Brain (organoid and tissue), 16 donors: ENCODE measurements at places on chromosomes 7 and 10. TPM values are rescaled to one million over a fixed set of nuclear protein-coding genes. Genes with fewer than 3 reads are reported as not detected.
A peak's percentile ranks its signal among the peaks of the same experiment; 100 is the strongest.

- DNase-seq = no peak
Observed at GRCh38 chr10:3786295-3787015, 1.4 kb upstream of the KLF6 start.

DNA sequence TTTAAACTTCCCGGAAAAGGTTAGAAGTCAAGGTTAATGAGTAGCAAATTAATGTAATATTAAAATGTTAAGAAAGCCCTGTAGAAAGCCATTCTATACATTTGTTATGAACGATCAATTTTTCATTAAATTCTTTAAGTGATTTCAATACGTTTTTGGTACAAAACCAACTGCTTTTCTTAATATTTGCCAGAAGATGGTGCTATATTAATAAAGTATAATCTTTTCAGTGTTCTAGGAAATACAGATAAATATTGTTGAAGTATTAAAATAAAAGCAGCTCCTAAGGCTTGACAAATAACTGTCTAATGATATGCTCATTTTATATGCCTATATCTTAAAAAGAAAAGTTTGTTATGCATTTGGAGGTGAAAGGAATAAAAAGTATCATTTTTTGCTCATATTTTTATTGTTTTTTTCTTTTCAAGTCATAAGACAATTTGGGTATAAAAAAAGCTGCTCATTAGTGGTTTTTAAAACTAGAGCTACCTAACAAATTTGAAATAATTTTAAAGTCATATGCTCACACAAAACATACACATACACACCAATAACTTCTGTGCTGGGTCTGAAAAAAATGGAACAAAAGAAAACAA lies 130.3 kb upstream of the POT1 start:
- DNase-seq = peak; percentile 41

DNA sequence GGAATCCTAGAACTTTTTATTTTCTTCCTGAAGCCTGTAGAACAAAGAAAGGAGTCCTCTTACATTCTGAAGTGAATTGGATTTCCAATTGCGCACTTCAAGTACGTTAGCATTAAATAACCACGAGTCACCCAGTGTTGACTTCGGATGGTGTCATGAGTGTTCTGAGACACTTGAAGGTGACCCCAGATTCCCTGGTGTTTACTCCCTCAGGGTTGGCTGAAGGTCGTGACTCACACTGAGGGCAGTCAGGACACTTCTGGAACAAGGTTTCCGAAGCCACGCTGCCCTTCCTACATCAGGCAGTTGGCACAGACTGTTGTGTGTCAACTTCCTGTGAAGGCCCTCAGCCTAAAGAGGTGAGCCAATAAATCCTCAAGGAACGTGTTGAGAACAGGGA lies 186.6 kb upstream of the CELF2 start:
- no peak for DNase-seq

- no peak for DNase-seq
Observed at GRCh38 chr10:5343092-5343491, 21.7 kb upstream of the UCN3 start.

- DNase-seq = peak; percentile 59
Observed at GRCh38 chr7:517774-518629, 1.6 kb downstream of the PDGFA start.

GRCh38 chr10:113631684-113632367 lies 32.0 kb downstream of the NRAP start:
- no peak for DNase-seq

DNA sequence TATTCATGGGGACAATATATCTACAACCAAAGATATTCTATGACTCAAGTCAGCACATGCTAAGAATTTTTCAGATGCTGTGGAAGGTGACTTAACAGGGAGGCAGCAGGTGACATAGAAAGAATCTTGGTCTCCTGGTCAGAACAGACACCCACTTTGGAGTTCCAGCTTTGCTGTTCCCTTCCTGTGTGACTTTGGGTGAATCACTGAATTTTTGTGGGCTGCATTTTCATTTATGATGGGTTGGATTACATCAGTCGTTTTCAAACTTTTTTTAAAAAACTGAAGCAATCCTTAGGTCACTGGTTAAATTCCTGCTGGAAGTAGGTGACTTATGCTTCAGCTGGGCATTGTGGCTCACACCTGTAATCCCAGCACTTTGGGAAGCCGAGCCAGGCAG lies 24.9 kb downstream of the RGR start:
- no peak for DNase-seq

GRCh38 chr7:39733881-39734632 lies 110.7 kb downstream of the RALA start:
- no peak for DNase-seq

GRCh38 chr7:28774261-28774988 lies 183.7 kb downstream of the TRIL start:
- DNase-seq = no peak

GRCh38 chr7:114921631-114922025 lies 266 bp upstream of the MDFIC start:
- peak; percentile 17 for DNase-seq

DNA sequence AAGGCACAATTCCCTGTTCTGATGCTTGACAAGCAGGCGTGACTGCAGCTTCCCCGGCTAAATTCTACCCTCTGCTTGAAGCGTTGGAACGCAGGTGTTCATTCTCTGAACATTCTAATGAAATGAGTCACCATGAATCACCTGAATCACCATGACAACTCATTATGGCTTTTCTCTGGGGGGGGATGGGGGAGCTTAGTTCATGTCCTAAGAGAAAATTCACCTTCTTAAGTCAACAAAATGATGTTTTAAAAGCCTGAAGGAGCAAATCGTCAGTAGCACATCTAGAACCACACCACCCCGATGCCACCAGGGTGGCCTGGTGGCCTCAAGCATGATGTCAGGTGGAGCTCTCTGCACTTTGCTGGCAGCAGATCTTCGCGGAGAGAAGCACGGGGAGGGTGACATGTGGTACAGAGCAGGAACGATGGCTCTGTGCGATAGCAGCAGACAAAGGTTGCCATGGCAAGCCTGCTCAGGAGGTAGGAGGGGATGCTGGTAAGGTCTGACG lies 33.7 kb downstream of the DDC start:
- peak; percentile 88 for DNase-seq

- DNase-seq = no peak
Observed at GRCh38 chr10:124550293-124551034, 88.8 kb downstream of the LHPP start.

- no peak for DNase-seq
Observed at GRCh38 chr10:92990615-92991014, 70.0 kb upstream of the CYP26C1 start.

- DNase-seq = peak; percentile 39
Observed at GRCh38 chr7:152336754-152337368, 98.9 kb downstream of the KMT2C start.

GRCh38 chr7:2201686-2202360 lies 30.9 kb downstream of the MAD1L1 start:
- DNase-seq = peak; percentile 17

DNA sequence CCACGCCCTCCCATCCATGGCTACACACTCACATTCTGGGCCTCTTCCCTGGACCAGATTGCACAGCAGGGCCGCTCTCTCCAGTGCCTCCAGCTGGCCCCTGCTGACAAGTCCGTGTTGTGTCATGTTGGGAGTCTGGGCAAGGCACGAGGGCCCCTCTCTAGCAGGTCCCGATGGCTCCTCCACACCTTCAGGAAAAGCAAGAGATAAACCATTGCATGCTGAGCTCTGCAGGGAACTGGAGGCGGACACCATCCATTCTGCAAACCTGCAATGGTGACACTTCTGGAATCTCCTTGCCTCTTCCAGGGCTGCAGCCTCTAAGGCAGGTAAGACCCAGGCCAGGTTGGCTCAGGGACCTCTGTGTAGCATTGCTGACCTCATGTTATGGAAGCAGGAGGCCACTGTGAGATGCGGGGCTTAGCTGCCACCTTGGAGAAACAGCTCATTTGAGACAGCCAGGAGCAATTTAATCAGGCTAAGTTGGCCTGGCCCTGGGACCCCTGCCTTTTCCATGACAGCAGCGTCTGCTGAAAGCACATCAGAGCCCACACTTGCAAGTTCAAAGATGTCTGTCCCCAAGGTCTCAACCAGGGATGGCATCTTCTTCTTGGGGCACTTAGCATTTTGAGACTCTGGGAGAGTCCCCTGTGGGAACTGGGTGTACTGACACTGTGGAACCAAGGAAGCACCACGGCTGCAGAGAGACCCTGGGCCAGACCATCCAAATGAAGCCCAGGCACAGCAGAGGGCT lies 34.2 kb upstream of the LEP start:
- no peak for DNase-seq

GRCh38 chr7:36198854-36199266 lies 45.8 kb downstream of the EEPD1 start:
- DNase-seq = no peak

GRCh38 chr10:48708144-48708543 lies 23.5 kb downstream of the WDFY4 start:
- DNase-seq = no peak

DNA sequence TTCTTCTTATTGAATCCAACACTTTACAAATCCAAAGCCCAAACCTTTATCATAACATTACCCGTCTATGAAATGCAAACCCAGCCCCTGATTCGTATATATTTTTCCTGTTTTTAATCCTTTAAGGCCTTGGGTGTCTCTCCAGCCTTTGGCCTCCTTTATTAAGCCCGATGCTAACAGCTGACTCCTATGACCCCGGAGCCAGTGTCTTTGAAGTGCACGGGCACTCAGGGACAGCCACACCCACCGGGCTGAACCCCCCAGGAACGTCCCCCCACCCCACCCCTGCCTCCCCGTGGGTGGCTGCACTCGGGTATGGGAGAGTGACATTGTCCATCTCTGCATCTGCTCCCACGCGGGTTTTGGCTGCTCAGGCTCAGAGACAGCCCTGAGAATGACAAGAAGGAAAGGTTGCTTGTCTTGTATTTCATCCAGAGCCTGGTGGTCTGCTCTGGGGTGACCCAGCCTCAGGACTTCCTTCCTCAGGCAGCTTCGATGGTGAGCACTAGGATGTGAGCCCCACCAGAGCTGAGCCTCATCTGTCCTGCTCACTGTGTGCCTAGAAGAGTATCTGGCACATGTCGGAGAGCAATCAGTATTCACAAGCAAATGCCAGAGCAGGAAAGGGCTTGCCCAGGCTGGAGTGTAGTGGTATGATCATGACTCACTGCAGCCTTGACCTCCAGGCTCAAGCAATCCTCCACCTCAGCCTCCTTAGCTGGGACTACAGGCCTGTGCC lies 210.4 kb downstream of the SKIDA1 start:
- no peak for DNase-seq

DNA sequence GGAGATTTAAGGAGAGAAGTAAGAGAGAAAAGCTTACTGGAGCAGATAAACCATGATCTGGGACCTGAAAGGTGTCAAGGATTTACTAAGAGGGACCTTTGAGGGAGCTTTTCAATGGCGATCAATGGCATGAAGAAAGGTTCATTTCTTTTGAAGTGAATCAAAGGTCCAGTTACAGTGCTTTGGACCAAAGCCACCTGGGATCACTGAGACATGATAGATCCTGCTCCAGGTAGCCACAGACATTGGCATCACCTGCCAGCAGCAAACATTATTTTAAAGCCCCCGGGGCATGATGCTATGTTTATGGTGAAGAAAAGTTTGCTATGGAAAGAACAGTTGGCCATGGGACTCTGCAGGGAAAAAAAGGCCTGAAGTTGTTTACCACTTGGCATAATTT lies 109.4 kb downstream of the SLC25A13 start:
- peak; percentile 3 for DNase-seq

Gene FOXP2
- polyA plus RNA-seq = 0.29 TPM

Gene DKK1
- polyA plus RNA-seq = 0.92 TPM

Gene SFTPA1
- not detected for polyA plus RNA-seq

Gene SLC26A5
- polyA plus RNA-seq = 0.49 TPM

Gene LIPK
- polyA plus RNA-seq = not detected

Gene MAT1A
- 0.39 TPM for polyA plus RNA-seq

Gene CFAP70
- polyA plus RNA-seq = 1.4 TPM

Gene CPEB3
- 3.9 TPM for polyA plus RNA-seq

Gene OPALIN
- 31.9 TPM for polyA plus RNA-seq

Gene MLXIPL
- polyA plus RNA-seq = 4.0 TPM

Gene HOXA5
- polyA plus RNA-seq = 25.3 TPM

Gene RPEL1
- polyA plus RNA-seq = not detected

Gene SCIN
- polyA plus RNA-seq = 2.5 TPM

Gene RADIL
- polyA plus RNA-seq = 15.3 TPM

Gene SLC13A1
- not detected for polyA plus RNA-seq

Gene PNLIPRP1
- not detected for polyA plus RNA-seq

Gene CYP26C1
- not detected for polyA plus RNA-seq
